Germinal center (tissue), 1 donor: ENCODE measurements at places on chromosomes 13 and 19.
A peak's percentile ranks its signal among the peaks of the same experiment; 100 is the strongest.

DNA sequence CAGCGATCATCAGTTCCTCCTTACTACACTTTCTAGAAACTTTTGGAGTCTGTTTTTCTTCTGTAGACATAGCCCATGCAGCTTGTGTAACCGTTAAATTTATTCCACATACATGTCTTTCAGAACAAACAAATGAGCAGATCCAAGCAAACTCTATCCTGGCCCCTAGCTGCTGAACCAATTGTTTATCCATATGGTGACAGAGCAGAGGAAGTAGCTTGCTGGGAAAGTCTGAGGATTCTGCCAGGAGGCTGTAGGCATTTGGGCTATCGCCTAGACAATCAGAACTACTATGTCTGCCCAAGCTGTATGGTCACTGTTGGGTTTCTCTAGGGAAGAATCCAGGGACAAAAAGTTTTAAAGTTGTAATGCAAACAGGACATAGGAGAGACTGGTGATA, 343.7 kb downstream of the SPRY2 start:
- DNase-seq: no peak

- DNase-seq: no peak
These were observed 57.3 kb upstream of the POMP start for GRCh38 chr13:28601581-28601980.

DNA sequence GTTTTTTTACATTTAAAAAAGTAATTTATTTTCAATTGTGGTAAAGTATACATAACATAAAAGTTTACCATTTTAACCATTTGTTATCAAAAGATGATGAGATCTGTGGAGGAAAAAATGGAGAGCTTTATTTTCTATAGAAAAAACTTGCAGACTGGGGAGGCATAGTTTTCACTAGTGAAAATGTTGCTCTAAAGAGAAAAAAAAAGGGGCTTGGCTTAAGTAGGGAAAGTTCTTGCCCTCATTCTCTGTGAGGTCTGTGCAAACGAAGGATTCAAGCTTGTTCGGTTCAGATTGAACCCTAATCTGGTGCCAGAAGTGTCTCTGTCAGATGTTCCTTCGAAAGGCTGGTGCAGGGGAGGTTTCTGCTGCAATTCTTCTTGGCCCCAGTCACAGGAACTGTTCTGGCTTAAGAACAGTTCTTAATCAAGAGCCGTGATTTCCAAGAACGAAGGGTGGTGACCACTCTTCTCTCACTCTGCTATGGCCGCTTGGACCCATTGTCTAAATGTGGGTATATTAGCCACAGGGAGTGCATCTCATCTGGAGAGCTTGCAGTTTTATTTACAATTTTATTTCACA, 42.1 kb downstream of the PCCA start:
- DNase-seq: no peak

DNA sequence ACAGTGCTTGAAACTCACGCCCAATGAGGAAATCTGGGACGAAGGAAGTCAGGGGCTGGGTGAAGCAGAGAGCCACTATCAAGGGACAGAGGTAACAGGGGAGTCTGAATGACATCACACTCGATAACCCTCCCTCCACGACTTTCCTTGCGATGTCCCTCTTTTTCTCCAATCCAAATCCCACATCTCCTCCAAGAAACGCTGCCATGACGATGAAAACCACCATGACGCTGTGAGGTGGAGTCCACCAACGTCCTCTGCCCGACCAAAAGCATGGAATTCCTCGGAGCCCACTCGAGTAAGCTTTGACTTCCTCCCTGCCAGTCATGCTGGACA, 967 bp downstream of the REXO1 start:
- DNase-seq: no peak

- no peak for DNase-seq
These were observed 12.3 kb upstream of the C1QTNF9B start for GRCh38 chr13:23909606-23910005.

GRCh38 chr19:50269653-50270052, 59.5 kb downstream of the KCNC3 start:
- no peak for DNase-seq

- no peak for DNase-seq
These were observed 97.0 kb upstream of the RNF113B start for GRCh38 chr13:98273824-98274742.

- no peak for DNase-seq
These were observed 505.5 kb downstream of the DIAPH3 start for GRCh38 chr13:59658027-59658737.

DNA sequence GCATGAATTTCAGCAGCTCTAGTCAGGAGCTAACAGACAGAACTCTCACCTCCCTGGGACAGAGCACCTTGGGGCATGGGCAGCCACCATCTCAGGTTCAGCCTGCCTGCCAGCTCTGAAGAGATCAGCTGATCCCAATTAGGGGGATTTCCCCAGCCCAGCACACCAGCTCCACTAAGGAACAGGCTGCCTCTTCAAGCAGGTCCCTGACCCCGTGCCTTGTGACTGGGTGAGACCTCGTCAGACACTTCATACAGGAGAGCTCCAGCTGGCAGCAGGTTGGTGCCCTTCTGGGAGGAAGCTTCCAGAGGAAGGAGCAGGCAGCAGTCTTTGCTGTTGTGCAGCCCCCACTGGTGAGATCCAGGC, 84.5 kb upstream of the UFM1 start:
- no peak for DNase-seq

DNA sequence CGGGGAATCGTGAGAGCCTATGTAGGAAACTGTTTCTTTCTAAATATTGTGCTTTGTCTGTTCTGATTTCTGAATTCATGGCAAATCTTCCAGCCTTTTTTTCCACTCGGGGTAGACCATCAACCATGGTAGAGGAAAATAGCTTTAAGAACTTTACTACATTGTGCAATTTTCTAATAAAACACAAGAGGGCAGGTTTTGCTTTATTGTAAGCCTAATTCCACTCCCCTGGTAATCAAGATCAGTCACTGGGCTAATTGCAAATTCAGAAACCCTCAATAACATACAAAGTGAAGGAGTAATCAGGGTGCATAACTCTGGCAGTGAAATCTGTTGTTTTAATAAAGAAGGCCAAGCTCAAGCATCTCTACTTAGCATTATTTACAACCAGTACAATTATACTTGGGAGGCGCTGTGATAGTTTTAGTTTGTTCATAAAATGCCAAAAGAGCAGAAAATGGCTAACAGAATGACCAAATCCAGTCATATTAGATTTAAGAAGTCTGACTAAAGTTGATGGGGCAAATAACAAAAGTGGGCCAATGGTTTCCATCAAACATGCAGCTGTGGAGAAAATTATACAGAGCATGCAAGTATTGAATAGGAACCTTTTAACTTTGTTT, 43.8 kb downstream of the DCT start:
- DNase-seq: peak; percentile 43

- DNase-seq: no peak
These were observed 668 bp upstream of the SBK3 start for GRCh38 chr19:55546011-55546410.

- DNase-seq: no peak
These were observed 3.2 kb downstream of the KRI1 start for GRCh38 chr19:10562609-10563008.

GRCh38 chr19:48315712-48316111, 9.6 kb upstream of the EMP3 start:
- no peak for DNase-seq

- DNase-seq: no peak
These were observed 216.0 kb downstream of the DNAJC15 start for GRCh38 chr13:43239275-43239840.

- DNase-seq: no peak
These were observed 56.5 kb downstream of the INTS6 start for GRCh38 chr13:51396352-51396751.

DNA sequence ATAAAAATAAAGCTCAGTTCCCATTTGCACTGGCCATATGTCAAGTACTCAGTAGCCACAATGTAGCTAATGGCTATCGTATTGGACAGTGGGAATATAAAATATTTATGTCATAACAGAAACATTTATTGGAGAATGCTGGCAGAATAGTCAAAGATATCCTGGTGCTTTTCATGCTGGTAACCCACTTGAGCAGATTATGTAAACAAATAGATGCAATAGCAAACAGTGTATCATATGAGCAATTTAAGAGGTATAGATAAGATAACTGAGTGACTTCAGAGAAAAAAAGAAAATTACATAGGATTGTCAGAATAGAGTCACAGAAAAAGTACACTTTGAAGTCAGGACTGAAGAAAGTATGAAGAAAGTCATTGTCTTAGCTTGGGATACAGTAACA, 426.6 kb downstream of the NDFIP2 start:
- DNase-seq: no peak

DNA sequence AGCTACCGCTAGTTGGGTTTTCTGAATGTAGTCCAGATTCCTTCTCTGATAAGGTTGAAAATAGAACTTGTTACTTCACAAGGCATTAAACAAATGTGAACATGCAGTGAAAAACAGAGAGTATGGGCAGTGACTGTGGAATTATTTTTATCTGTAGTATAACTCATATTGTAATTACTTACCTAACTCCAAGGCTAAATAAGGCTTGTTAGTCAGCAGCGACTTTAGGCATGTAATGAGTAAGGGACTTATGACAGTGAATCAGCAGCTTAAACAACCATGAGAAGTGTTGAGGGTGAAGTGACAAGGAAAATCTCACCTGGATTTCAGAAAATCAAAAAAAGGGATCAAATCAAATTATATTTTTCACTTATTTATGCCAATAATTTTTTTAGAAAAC, 1719.5 kb upstream of the MIR17HG start:
- DNase-seq: no peak

DNA sequence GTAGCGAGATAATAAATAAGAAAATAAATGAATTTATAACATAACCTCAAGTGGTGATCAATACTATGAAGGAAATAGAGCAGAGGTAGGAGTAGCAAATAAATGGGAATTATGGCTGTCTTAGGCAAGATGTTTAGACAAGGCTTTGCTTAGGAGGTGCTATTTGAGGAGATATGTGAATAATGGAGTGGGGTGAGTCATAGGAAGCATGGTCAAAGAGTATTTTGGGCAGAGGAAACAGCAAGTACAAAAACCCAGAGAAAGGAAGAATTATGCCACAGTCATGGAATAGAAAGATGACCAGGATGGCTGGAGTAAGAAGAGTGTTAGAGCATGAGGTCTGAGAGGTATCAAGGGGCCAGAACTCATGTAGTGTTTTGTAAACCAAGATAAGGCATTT, 33.6 kb upstream of the LPAR6 start:
- no peak for DNase-seq
